Astrocyte (in vitro differentiated cells and primary cell): ENCODE measurements at places on chromosomes 1 and 21. TPM values are rescaled to one million over a fixed set of nuclear protein-coding genes. Genes with fewer than 3 reads are reported as not detected.

DNA sequence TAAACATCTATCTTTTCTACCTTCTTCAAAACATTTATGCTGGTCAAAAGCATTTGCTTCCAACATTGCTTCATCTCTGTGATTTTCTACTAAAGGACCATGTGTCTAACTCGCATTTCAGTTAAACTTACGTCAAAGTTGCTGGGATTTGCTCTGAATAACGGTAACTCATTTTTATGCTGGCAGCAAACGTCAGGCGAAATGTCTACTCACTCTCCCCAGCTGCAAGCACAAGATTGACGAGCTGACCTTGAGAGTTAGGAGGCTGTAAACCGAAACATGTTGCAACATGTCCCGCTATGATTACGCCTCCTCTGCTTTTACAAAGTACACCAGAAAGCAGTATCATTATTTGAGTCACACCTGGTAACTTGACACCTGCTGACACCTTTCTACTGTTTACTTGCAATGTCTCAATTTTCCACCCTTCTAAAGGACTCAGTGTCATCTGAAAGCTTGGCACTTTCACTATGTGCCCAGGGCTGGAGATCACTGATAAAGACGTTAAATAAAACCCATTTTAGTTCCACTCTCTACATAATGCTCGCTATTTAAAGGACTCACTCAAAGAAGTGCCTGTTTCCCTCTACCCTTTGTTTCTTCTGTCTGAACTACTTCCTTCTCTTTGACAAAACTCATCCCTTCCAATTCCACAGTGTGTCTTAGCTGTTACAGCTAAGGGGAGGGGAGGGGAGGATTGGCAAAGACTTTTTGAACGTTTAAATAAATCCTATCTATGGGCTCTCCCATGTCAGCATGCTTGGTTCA, 111.9 kb downstream of the PTPN14 start:
- peak; percentile 95 for DNase-seq

DNA sequence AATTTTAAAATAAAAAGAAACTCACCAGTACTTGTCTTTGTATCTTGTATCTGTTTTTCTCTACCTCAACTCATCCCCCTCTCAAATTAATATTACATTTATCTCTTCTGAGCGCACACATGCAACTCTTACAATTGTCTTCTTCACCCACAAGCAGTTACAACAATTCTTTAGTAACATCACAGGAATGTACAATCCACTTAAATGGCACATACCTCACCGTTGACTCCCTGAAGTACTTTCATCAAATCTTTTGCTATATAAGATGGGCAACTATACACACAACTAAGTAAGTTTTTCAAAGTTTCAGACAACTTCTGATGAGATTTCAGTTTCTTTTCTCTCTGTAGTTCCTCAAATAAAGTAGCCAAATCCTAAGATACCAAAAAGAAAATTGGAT, 28.3 kb downstream of the HEATR1 start:
- peak; percentile 55 for DNase-seq

DNA sequence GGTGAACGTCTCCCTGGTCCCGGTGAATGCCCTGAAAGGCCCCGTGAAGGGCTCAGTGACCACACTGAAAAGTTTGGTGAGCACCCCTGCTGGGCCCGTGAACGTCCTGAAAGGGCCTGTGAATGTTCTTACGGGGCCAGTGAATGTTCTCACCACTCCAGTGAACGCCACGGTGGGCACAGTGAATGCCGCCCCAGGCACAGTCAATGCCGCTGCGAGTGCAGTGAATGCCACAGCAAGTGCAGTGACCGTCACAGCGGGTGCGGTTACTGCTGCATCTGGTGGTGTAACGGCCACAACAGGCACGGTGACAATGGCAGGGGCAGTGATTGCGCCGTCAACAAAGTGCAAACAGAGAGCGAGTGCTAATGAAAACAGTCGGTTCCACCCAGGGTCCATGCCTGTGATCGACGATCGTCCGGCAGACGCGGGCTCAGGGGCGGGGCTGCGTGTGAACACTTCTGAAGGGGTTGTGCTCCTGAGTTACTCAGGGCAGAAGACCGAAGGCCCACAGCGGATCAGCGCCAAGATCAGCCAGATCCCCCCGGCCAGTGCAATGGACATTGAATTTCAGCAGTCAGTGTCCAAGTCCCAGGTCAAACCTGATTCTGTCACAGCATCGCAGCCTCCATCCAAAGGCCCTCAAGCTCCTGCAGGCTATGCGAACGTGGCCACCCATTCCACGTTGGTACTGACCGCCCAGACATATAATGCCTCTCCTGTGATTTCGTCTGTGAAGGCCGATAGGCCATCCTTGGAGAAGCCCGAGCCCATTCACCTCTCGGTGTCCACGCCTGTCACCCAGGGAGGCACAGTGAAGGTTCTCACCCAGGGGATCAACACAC, 41.5 kb downstream of the ZBTB17 start:
- DNase-seq, result no peak

The FRRS1 gene
- total RNA-seq, result 4.5 and 4.8 TPM in 2 replicates

The BRINP3 gene
- total RNA-seq, result not detected in 2 replicates

GRCh38 chr1:176994931-176995596, 169.4 kb downstream of the ASTN1 start:
- peak; percentile 59 for DNase-seq

GRCh38 chr1:65319141-65319540, 9.8 kb downstream of the DNAJC6 start:
- no peak for DNase-seq

GRCh38 chr1:169392406-169392805, 24.4 kb downstream of the BLZF1 start:
- no peak for DNase-seq

The RIMS3 gene
- total RNA-seq, result 4.3 and 4.9 TPM in 2 replicates

- no peak for DNase-seq
Measured at GRCh38 chr1:23575226-23575810, 16.0 kb upstream of the ID3 start.

DNA sequence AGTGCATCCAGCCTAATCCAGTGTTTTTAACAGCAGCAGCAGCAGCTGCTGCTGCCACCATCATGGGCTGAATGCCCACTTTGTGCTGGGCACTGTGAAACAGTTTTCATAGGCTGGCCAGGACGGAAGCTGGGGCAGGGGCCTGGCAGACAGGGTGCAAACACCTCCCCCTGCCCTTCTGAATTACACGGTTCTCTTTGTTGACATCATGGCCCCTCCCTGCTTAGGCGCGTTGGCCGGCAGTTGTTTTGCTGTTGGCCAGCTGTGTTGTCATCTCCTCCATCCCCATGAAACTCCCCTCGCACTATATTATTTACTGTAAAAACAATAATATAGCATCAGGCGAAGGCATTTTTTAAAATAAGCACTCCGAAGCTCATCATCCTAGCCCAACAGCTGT, 33.1 kb downstream of the PTPRU start:
- DNase-seq, result no peak

- DNase-seq, result no peak
Measured at GRCh38 chr1:212218065-212218464, 67.1 kb upstream of the PPP2R5A start.

- DNase-seq, result no peak
Measured at GRCh38 chr1:165577707-165578106, 33.9 kb downstream of the LRRC52 start.

- DNase-seq, result no peak
Measured at GRCh38 chr1:66405061-66405460, 128.9 kb upstream of the SGIP1 start.

GRCh38 chr1:172663732-172664131, 4.8 kb downstream of the FASLG start:
- no peak for DNase-seq

- no peak for DNase-seq
Measured at GRCh38 chr1:153509729-153510354, 25.9 kb downstream of the S100A6 start.

The BRWD1 gene
- 28.0 and 28.1 TPM in 2 replicates for total RNA-seq

DNA sequence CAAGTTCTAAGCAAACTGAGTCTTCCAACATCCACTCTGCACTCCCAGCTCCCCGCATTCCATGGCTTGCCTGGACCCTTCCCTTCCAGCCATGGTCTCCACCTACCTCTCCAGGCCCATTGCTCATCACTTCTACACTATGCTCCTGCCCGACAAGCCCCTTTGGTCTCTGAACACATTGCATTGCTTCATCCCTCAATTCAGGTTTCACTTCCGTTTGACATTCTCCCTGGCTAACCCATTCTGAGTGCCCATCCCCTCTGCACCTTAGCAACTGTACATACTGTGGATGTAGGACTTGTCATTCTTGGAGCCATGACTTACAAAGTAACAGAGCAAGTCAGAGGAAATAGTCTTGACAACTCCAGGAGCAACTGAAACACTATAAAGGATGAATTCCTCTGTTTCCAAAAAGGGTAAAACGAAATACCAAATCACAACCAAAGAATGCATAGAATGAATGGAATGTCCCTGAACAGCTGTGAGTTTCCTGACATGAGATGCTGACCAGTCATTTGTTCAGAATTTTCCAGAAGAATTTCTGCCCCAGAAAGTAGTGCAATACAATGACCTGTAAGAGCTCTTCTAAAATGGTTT, 66.7 kb downstream of the KCNJ6 start:
- DNase-seq, result peak; percentile 89

GRCh38 chr1:25619101-25619890, 2.7 kb downstream of the MAN1C1 start:
- no peak for DNase-seq

DNA sequence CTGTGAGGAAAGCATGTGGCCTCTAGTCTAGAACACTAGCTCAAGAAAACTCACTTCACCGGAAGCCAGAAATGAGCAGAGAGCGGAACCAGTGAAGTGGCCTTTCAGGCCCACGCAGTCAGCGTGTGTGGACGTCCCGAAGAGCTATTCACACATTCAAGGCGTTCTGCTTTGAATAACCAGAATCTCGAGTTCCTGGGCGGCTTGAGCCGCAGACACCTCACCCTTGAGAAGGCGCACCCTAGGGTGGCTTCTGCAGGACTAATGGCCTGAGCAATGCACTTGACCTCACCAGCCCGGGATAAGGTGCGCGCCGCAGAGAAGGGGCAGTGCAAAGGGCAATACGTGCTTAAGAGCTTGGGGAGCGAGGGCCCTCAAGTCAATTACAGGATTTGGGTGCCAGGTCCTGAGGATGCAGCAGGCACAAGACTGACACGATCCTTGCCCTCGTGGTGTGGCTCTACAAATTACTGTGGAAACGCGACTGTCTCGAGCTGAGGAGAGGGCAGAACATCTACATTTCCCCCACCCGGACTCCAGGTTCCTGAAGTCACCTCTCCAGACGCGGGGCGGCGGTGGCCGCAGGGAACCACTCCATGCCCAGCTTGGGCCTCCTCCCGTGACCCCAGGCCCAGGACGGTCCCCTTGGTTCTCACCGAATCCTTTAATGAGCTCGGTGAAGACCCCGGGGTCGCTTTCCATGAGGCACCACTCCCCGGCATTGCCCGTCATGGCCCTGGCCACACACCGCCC, 455 bp downstream of the UCHL5 start:
- peak; percentile 50 for DNase-seq

DNA sequence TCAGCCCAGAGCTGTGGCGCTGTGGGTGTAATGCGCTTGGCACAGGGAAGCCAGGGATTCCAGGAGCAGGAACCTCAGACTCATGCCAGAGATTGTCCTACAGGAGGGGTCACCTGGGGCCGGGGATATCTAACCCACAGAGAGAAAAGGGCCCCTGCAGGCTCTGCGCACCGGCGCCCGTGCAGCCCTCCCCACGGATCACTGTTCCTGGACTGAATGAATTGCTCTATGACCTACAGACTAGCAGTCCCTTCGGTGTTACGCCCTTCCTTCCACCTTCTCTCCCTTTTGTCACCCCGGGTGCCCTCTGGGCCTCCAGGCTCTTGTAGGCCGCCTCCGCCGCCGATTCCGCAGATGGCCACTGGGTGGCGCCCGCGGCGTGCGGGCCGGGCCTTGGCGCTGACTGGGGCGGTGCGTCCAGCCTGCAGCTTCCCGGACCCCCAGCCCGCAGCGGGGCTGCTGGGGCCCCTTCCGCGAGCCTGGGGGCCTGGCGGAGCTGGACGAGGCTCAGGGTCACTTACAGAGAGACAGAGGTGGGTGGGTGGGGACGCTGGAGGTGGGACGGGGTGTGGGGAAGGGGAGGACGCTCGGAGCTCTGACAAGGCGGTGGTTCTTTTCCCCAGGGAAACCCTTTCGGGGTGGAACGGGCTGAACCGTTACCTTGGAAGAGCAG, 101.3 kb downstream of the IER5 start:
- no peak for DNase-seq

- no peak for DNase-seq
Measured at GRCh38 chr21:36087362-36088138, 17.7 kb downstream of the CBR1 start.

GRCh38 chr1:111909030-111909429, 80.4 kb downstream of the KCND3 start:
- DNase-seq, result no peak

DNA sequence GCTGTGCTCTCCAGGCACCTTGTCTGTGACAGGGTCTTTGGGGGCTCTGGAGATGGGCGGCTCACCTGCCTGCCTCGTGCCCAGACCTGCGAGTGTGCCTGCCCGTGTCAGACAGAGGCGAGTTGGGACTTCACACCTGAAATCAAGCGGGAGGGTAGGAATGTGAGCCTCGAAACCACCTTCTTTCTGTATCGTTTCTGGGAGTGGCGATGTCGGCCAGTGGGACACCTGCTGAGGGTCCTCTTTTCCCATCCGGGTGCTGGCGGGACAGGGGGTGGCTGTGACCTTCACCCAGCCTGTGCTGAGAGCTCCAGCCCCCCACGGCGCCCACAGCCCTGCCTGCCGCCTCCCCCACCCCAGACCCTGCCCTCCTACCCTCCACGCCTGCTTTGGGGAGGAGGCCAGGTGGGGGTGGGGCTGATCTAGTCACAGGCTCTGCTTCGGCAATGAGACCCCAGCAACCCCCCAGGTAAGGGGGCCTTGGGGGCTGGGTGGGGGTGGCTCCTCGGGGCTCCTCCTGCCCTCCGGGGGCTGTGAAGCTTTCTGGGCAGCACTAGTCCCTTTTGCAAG, 15.6 kb upstream of the FAAP20 start:
- no peak for DNase-seq

The CHIT1 gene
- total RNA-seq, result not detected in 2 replicates

The ETV3L gene
- not detected in 2 replicates for total RNA-seq

- DNase-seq, result no peak
Measured at GRCh38 chr1:203069030-203069747, 16.6 kb downstream of the MYOG start.

DNA sequence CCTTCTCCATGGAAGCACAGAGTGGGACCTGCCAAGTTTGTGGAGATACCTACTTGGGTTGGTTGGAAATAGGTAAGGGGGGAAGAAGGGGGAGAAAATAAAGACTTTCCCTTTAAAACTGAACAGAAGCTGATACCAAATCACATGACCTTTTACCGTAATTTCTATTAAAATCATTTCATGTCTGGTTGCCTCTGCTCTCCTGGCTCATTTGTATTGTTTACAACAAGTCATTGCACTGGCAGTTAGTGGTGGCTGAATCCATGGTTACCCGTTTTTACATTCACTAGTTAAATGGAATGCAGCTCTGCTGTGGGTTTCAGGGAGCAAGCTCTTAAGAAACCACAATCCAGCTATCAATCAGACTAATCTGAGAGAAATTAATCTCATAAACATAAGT, 353.7 kb upstream of the ESRRG start:
- peak; percentile 74 for DNase-seq

The ARHGEF10L gene
- total RNA-seq, result 14.2 and 15.7 TPM in 2 replicates

GRCh38 chr1:195306281-195306680, 1302.0 kb downstream of the KCNT2 start:
- DNase-seq, result no peak

The FNDC5 gene
- 0.39 and 0.96 TPM in 2 replicates for total RNA-seq
